ENCODE measurements at places on chromosomes 4 and X. TPM values are rescaled to one million over a fixed set of nuclear protein-coding genes. Genes with fewer than 3 reads are reported as not detected.

CYSLTR1 gene
- 1.9 TPM for total RNA-seq

GRCh38 chr4:8385611-8386010 lies 54.9 kb downstream of the ACOX3 start:
- no peaks in the 10 kb centered on the region for H3K36me3 ChIP-seq
- peaks cover 6% of the 10 kb centered on the region for H3K4me1 ChIP-seq
- H3K27me3 ChIP-seq: no peaks in the 10 kb centered on the region
- no peak for DNase-seq

- no peaks in the 10 kb centered on the region for H3K4me1 ChIP-seq
- H3K36me3 ChIP-seq: no peaks in the 10 kb centered on the region
- H3K27me3 ChIP-seq: no peaks in the 10 kb centered on the region
These were observed 484.7 kb downstream of the PCDH7 start for GRCh38 chr4:31204874-31205273.

- no peak overlapping the region for H3K4me3 ChIP-seq
- DNase-seq: no peak
- no peaks in the 10 kb centered on the region for H3K4me1 ChIP-seq
These were observed 6.9 kb upstream of the REELD1 start for GRCh38 chr4:146207410-146207809.

- DNase-seq: no peak
- H3K27ac ChIP-seq: no peak overlapping the region
- H3K27me3 ChIP-seq: peaks cover 13% of the 10 kb centered on the region
- H3K36me3 ChIP-seq: no peaks in the 10 kb centered on the region
These were observed 46.3 kb downstream of the STARD8 start for GRCh38 chrX:68693481-68694434.

- no peaks in the 10 kb centered on the region for H3K27me3 ChIP-seq
- H3K27ac ChIP-seq: peak overlapping the region; percentile 56
- H3K36me3 ChIP-seq: no peaks in the 10 kb centered on the region
- no peak for DNase-seq
- peaks cover 18% of the 10 kb centered on the region for H3K4me1 ChIP-seq
These were observed 111.4 kb downstream of the VSIG4 start for GRCh38 chrX:65928522-65928921.

GRCh38 chrX:139828033-139828432 lies 104.8 kb downstream of the ATP11C start:
- DNase-seq: no peak
- peaks cover 6% of the 10 kb centered on the region for H3K4me1 ChIP-seq
- H3K36me3 ChIP-seq: no peaks in the 10 kb centered on the region
- H3K4me3 ChIP-seq: no peak overlapping the region
- H3K27me3 ChIP-seq: no peaks in the 10 kb centered on the region

FDCSP gene
- not detected for total RNA-seq

- no peaks in the 10 kb centered on the region for H3K4me1 ChIP-seq
- no peak overlapping the region for H3K27ac ChIP-seq
- peaks cover 37% of the 10 kb centered on the region for H3K27me3 ChIP-seq
- no peaks in the 10 kb centered on the region for H3K36me3 ChIP-seq
- DNase-seq: no peak
- no peak overlapping the region for H3K4me3 ChIP-seq
These were observed 135.2 kb downstream of the STK32B start for GRCh38 chr4:5186271-5187064.

- H3K27ac ChIP-seq: no peak overlapping the region
- no peaks in the 10 kb centered on the region for H3K36me3 ChIP-seq
- no peak overlapping the region for H3K4me3 ChIP-seq
These were observed 62.2 kb upstream of the GPM6A start for GRCh38 chr4:175874306-175874705.
